Right renal pelvis (tissue), 4 donors: ENCODE measurements at places on chromosomes 4 and X. TPM values are rescaled to one million over a fixed set of nuclear protein-coding genes. Genes with fewer than 3 reads are reported as not detected.

DNA sequence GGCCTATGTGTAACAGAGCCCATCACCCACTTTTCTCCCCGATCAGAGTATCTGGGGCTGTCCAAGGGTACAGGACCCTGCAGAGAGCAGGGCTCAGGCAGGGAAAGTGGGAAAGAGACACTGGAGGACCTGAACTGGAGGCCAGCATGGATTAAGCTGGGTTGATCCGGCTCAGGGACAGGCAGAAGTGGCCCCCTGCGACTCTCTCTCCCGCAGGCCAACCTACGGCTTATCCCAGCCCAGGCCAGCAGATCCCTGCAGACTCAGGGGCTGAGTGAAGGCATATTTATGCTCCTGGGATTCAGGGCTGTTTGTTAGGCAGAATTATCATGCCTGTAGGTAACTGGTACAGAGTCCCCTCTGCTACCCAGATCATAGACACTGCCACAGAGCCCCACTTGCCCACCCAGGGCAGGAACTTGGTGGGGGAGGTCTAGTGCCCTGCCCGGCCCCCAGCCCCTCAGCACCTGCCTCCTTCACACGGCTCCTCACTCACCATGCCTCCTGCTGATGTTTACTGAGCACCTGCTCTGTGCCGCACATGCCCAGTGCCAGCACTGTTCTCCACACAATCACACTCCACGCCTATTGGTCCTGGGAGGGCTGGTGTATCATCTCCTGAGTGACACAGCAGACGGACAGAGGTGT is 87.3 kb downstream of the ADRA2C start:
- no peak for DNase-seq

GRCh38 chr4:83062739-83063138 is 27.8 kb downstream of the COPS4 start:
- no peak for DNase-seq

TMPRSS11A gene
- polyA plus RNA-seq = not detected

GRCh38 chrX:148917441-148917840 is 417.0 kb downstream of the AFF2 start:
- no peak for DNase-seq

SLC25A53 gene
- 12.0 TPM for polyA plus RNA-seq

DNAAF6 gene
- polyA plus RNA-seq = not detected

DNA sequence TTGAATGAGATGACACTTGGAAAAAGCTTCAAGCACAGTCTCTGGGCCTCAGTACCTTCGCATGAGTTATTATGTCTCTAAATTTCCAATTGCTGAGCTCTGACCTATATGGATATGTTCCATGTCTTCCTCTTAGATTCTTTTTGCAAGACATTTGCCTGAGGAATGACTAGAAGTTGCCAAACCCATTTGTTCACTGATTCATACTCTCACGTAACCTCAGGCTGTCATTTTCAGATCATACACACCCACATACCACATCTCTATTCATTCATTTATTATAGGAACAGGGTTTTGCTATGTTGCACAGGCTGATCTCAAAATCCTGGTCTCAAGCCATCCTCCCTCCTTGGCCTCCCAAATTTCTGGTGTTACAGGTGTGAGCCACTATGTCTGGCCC is 2137.1 kb upstream of the TENM3 start:
- no peak for DNase-seq

DNA sequence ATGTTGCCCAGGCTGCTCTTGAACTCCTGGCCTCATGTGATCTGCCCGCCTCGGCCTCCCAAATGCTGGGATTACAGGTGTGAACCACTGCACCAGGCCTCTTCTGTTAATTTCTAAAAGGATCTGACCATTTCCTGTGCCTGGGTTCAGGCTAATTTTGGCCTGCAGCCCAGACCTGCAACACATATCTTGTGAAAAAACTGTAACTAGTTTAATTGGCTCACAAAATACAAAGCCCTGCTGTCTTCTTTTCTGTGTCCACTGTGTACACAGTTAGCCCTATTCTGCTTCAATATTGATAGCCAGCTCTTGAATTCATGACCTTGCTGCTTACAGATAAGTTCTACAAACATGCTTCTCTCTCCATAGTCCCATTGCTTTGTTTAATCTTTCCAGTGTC is 753.5 kb downstream of the PDHA2 start:
- DNase-seq = no peak
